Camera-type eye (tissue), 1 donor: ENCODE measurements at places on chromosomes 13 and 19. TPM values are rescaled to one million over a fixed set of nuclear protein-coding genes. Genes with fewer than 3 reads are reported as not detected.

Gene GPR12
- total RNA-seq = 2.5 TPM

Gene ZNF90
- 8.5 TPM for total RNA-seq

Gene SLC1A6
- total RNA-seq = 12.4 TPM

Gene FCGBP
- total RNA-seq = 3.5 TPM

Gene SLC8A2
- 16.1 TPM for total RNA-seq

Gene SLC10A2
- total RNA-seq = not detected

Gene CGB2
- total RNA-seq = not detected

Gene ZNF439
- 43.3 TPM for total RNA-seq

Gene ZNF468
- total RNA-seq = 43.4 TPM

Gene HOMER3
- total RNA-seq = 27.1 TPM

Gene SHANK1
- 12.0 TPM for total RNA-seq

Gene MYH14
- 29.9 TPM for total RNA-seq

Gene WDR87
- not detected for total RNA-seq

Gene ARHGAP45
- 11.5 TPM for total RNA-seq

Gene PNMA8B
- 12.4 TPM for total RNA-seq

Gene KIR3DL1
- 0.22 TPM for total RNA-seq

Gene ZNF43
- 42.9 TPM for total RNA-seq

Gene RYR1
- total RNA-seq = 20.4 TPM

Gene SIGLEC8
- total RNA-seq = not detected

Gene ADPRHL1
- 7.3 TPM for total RNA-seq

Gene LRRC63
- 0.60 TPM for total RNA-seq

Gene ZNF681
- total RNA-seq = 9.7 TPM

Gene TNNI3
- 2.1 TPM for total RNA-seq

Gene PDE4C
- 3.8 TPM for total RNA-seq

Gene SIAH3
- 1.0 TPM for total RNA-seq

Gene OR7A5
- total RNA-seq = not detected

Gene TRPM4
- total RNA-seq = 16.3 TPM

Gene TMEM86B
- 1.1 TPM for total RNA-seq

Gene GPR183
- total RNA-seq = 7.6 TPM

Gene SIGLEC5
- total RNA-seq = 0.27 TPM

Gene ERICH6B
- total RNA-seq = not detected

Gene ZNF792
- 23.0 TPM for total RNA-seq

Gene LGALS14
- not detected for total RNA-seq

Gene KBTBD6
- 32.2 TPM for total RNA-seq

Gene PRR36
- 4.7 TPM for total RNA-seq

Gene LILRB3
- total RNA-seq = 9.2 TPM

Gene C19orf33
- 9.2 TPM for total RNA-seq

Gene ZNF790
- total RNA-seq = 20.8 TPM
